Mesothelial cell of epicardium (in vitro differentiated cells): ENCODE measurements at places on chromosomes 4 and X. TPM values are rescaled to one million over a fixed set of nuclear protein-coding genes. Genes with fewer than 3 reads are reported as not detected.

TAF9B gene
- total RNA-seq: 14.6 to 15.9 TPM (median 15.7 TPM) in 3 replicates

CT45A5 gene
- total RNA-seq: not detected in 3 replicates

NSG1 gene
- 45.8 to 55.6 TPM (median 48.6 TPM) in 3 replicates for total RNA-seq

VCX3B gene
- total RNA-seq: not detected in 3 replicates

STPG2 gene
- total RNA-seq: 0.85 to 0.97 TPM (median 0.88 TPM) in 3 replicates

NAT8L gene
- 25.2 to 28.2 TPM (median 25.2 TPM) in 3 replicates for total RNA-seq

LRAT gene
- total RNA-seq: 20.3 to 23.3 TPM (median 22.9 TPM) in 3 replicates

TCEAL2 gene
- 0.80 to 1.4 TPM (median 1.4 TPM) in 3 replicates for total RNA-seq

NKX3-2 gene
- total RNA-seq: 1.3 to 1.4 TPM (median 1.3 TPM) in 3 replicates

SPP1 gene
- 23.9 to 33.3 TPM (median 30.3 TPM) in 3 replicates for total RNA-seq

IQCM gene
- 0.75 to 0.94 TPM (median 0.78 TPM) in 3 replicates for total RNA-seq

SLIT2 gene
- 155 to 168 TPM (median 156 TPM) in 3 replicates for total RNA-seq

COX7B2 gene
- total RNA-seq: not detected in 3 replicates

TFDP3 gene
- not detected in 3 replicates for total RNA-seq

- no peaks in the 10 kb centered on the region for H3K27me3 ChIP-seq
- peak overlapping the region; percentile 89 for H3K4me3 ChIP-seq
- peaks cover 9% of the 10 kb centered on the region for H3K4me1 ChIP-seq
- H3K36me3 ChIP-seq: no peaks in the 10 kb centered on the region
- peak overlapping the region; percentile 96 for H3K27ac ChIP-seq
- no peak for DNase-seq
Observed at GRCh38 chrX:65035446-65035770, 59.2 kb upstream of the ZC4H2 start.

DNA sequence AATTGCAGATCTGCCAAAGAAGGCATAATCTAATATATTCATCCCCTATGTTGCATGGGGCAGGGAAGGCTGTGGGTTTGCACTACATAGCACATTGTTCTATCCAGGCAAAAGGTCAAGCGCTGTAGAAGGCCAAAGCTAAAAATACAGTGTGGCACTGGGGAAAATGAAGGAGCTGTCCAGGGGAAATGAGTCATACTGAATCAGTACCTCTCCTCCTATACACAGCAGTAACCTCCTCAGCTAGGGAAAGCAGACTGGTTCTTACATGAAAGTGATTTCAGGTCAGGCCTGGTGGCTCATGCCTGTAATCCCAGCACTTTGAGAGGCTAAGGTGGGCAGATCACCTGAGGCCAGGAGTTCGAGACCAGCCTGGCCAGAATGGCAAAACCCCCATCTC is 31.0 kb upstream of the SLC25A4 start:
- DNase-seq: no peak
- no peak overlapping the region for H3K4me3 ChIP-seq
- peaks cover 2% of the 10 kb centered on the region for H3K27me3 ChIP-seq
- H3K27ac ChIP-seq: no peak overlapping the region
- H3K36me3 ChIP-seq: no peaks in the 10 kb centered on the region

DNA sequence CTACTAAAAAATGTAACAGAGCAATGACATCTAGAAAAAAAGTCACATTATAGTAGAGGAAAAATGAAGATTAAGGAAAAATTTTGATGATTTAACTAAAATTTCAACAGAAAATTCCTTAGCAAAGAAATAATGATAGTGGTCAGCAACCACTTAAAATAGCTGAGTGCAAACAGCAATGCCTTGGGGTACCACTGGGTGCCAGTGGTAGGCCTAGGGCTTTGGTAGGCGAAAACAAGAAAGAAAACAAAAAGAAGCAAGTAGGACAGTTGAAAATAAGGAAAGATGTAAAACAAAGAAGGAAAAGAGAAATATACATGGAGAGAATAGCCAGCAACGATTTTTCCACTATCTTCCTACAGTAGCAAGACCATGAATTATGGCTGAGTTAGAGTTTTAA is 313.5 kb upstream of the IRS4 start:
- no peaks in the 10 kb centered on the region for H3K36me3 ChIP-seq
- no peak for DNase-seq
- H3K4me1 ChIP-seq: no peaks in the 10 kb centered on the region
- no peaks in the 10 kb centered on the region for H3K27me3 ChIP-seq

- H3K4me1 ChIP-seq: peaks cover 7% of the 10 kb centered on the region
- no peak overlapping the region for H3K4me3 ChIP-seq
- H3K27me3 ChIP-seq: no peaks in the 10 kb centered on the region
- no peak for DNase-seq
Observed at GRCh38 chr4:158540125-158540907, 18.6 kb downstream of the RXFP1 start.

- H3K4me1 ChIP-seq: peaks cover 3% of the 10 kb centered on the region
- H3K4me3 ChIP-seq: no peak overlapping the region
- H3K27ac ChIP-seq: no peak overlapping the region
Observed at GRCh38 chr4:126899331-126899801, 733.4 kb upstream of the INTU start.

- H3K4me1 ChIP-seq: peaks cover 43% of the 10 kb centered on the region
- H3K27ac ChIP-seq: no peak overlapping the region
- H3K27me3 ChIP-seq: no peaks in the 10 kb centered on the region
- DNase-seq: no peak
- H3K36me3 ChIP-seq: peaks cover 5% of the 10 kb centered on the region
Observed at GRCh38 chrX:110008011-110008635, 5.2 kb downstream of the TMEM164 start.

- H3K4me1 ChIP-seq: peaks cover 17% of the 10 kb centered on the region
- no peak overlapping the region for H3K27ac ChIP-seq
- no peaks in the 10 kb centered on the region for H3K27me3 ChIP-seq
- no peak overlapping the region for H3K4me3 ChIP-seq
- no peaks in the 10 kb centered on the region for H3K36me3 ChIP-seq
- no peak for DNase-seq
Observed at GRCh38 chr4:79626611-79627010, 218.6 kb upstream of the GK2 start.

DNA sequence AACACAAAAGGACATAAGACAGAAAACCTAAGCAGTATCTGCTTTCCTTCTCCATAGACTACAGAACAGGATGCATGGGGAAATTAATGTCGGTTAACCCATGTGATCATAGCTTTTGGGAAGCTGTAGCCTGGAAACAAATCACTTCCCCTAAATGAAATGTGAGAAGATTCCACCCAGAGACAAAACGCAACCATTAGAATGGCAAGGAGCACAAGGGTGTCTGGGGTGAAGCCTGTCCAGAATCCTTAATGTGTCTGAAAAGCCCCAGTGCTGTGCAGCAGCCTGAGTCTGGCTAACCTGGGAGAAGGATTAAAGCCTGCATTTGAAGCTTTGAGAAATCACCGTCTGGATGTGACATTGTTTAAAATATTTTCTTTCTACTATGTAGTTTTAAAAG is 213.3 kb downstream of the ANKRD50 start:
- no peaks in the 10 kb centered on the region for H3K27me3 ChIP-seq
- no peak for DNase-seq
- H3K4me1 ChIP-seq: peaks cover 8% of the 10 kb centered on the region
- no peaks in the 10 kb centered on the region for H3K36me3 ChIP-seq
- no peak overlapping the region for H3K4me3 ChIP-seq
- H3K27ac ChIP-seq: no peak overlapping the region

DNA sequence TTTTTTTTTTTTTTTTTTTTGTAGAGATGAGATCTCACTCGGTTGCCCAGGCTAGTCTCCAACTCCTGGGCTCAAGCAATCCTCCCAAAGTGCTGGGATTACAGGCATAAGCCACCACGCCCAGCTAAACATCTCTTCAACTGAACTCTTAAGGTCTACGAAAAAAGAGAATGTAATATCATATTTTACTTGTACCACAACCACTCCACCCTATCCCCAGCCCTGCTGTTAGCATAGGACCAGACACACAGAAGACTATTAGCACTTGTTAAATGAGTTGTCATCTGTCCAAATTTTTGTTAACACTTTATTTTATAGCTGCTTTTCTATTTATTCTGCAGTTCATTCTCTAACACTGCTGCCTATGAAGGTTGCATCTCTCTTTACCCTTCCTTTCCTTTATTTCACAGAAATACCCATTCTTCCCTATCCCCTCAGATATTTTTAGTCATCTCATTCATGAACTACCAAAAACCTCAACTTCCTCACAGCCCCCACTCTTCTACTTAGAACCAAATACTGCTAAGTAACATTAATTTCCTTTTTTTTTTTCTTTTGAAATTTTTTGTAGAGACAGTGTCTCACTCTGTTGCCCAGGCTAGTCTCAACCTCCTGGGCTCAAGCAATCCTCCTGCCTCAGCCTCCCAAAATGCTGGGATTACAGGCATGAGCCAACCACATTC is 10.1 kb downstream of the SNX12 start:
- no peaks in the 10 kb centered on the region for H3K27me3 ChIP-seq
- H3K36me3 ChIP-seq: peaks cover 12% of the 10 kb centered on the region
- no peaks in the 10 kb centered on the region for H3K4me1 ChIP-seq
- DNase-seq: no peak
- no peak overlapping the region for H3K4me3 ChIP-seq

- no peak overlapping the region for H3K4me3 ChIP-seq
- H3K27me3 ChIP-seq: no peaks in the 10 kb centered on the region
- H3K36me3 ChIP-seq: peaks cover 5% of the 10 kb centered on the region
- no peaks in the 10 kb centered on the region for H3K4me1 ChIP-seq
- DNase-seq: no peak
Observed at GRCh38 chrX:149993989-149994388, 55.7 kb upstream of the EOLA2 start.

GRCh38 chr4:69104719-69105275 is 8.5 kb downstream of the UGT2B7 start:
- no peak for DNase-seq
- H3K27ac ChIP-seq: no peak overlapping the region
- H3K4me1 ChIP-seq: no peaks in the 10 kb centered on the region
- H3K27me3 ChIP-seq: no peaks in the 10 kb centered on the region
- H3K4me3 ChIP-seq: no peak overlapping the region
- H3K36me3 ChIP-seq: no peaks in the 10 kb centered on the region

DNA sequence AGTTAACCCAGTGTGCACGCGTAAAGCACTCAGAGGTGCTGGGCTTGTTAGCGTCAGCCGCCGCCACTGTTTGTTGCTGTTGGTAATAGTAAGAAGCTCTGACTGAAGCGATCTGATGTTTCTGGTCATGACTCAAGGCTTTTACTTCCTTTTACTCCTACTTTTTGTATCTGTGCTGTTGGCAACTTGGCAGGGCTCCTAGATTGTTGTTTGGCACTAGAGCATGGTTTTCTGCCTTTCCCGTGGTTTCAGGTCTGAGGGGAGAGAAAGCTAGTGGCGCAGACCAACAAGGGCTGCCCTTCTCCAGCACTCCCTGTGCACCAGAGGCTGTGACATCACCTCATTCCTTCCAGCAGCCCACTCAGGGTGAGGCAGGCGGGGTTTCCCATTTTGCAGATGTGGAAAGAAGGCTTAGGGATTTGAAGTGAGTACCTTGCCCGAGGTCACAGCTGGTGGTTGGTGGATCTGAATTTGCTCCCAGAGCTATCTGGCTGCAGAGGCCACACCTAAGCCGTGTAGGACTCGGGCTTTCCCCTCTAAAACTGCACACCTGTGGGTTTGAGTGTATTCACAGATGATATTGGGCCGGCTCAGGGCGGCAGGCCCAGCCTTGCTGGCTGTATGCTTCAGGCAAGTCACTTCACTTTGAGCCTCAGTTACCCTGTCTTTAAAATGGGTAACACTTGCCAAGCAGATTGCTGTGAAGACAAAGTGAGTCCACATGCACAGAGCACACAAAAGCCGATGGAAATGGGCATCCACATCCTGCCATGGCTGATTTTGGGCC is 51.2 kb upstream of the TADA2B start:
- no peak for DNase-seq
- H3K4me3 ChIP-seq: no peak overlapping the region
- H3K27me3 ChIP-seq: no peaks in the 10 kb centered on the region

- peaks cover 14% of the 10 kb centered on the region for H3K4me1 ChIP-seq
- H3K4me3 ChIP-seq: no peak overlapping the region
- DNase-seq: no peak
- H3K27ac ChIP-seq: no peak overlapping the region
- H3K36me3 ChIP-seq: peaks cover 8% of the 10 kb centered on the region
- no peaks in the 10 kb centered on the region for H3K27me3 ChIP-seq
Observed at GRCh38 chrX:108090491-108091263, 665 bp downstream of the PSMD10 start.

- DNase-seq: no peak
- no peak overlapping the region for H3K27ac ChIP-seq
- peaks cover 10% of the 10 kb centered on the region for H3K4me1 ChIP-seq
- no peak overlapping the region for H3K4me3 ChIP-seq
Observed at GRCh38 chr4:154368060-154368459, 123.5 kb downstream of the DCHS2 start.

DNA sequence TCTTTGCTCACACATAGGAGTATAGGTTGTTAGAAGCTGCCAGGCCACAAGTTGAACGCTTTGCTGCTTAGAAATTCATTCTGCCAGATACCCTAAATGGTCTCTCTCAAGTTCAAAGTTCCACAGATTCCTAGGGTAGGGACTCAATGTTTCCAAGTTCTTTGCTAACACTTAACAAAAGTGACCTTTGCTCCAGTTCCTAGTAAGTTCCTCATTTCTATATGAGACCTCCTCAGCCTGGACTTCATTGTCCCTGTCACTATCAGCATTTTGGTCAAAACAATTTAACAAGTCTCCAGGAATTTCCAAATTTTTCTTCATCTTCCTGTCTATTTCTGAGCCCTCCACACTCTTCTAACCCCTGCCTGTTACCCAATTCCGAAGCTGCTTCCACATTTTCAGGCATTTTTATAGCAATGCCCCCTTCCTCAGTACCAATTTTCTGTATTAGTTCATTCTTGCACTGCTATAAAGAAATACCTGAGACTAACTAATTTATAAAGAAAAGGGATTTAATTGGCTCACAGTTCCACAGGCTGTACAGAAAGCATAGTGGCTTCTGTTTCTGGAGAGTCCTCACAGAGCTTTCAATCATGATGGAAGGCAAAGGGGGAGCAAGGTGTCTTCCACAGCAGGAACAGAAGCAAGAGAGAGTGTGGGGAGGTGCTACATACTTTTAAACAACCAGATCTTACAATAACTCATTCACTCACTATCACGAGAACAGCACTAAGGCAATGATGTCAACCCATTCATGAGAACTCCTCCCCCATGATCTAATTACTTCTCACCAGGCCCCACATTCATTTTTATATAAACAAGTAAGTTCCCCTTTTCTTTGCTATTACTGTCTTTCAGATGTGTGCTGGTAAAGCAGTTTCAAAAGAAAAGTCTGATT is 11.5 kb upstream of the TLR1 start:
- H3K27me3 ChIP-seq: no peaks in the 10 kb centered on the region
- H3K36me3 ChIP-seq: no peaks in the 10 kb centered on the region
- H3K4me3 ChIP-seq: no peak overlapping the region
- H3K27ac ChIP-seq: no peak overlapping the region
- DNase-seq: no peak

DNA sequence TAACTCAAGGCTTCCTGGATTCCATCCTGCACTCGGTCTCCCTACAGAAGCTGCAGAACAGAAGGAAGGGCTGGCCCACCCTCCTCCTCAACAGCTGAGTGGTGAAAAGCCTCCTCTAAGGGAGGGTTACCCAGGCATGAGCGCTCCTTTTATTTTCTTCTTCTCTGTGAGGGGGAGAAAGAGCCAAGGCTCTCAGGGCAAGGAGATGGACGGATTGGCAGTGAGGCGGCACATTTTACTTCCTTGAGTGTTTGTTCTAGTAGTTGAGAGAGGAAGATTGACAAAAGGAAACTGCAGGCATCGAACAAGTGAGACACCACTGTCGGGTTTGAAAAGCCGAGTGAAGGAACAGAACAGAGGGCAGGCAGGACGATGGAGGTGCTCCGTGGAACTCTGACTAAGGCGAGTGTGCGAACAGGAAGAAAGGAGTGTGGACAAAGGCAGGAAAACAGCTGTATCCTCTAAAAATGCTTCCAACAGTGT is 38.4 kb upstream of the STS start:
- H3K4me1 ChIP-seq: peaks cover 21% of the 10 kb centered on the region
- no peak overlapping the region for H3K4me3 ChIP-seq
- no peak for DNase-seq
- H3K36me3 ChIP-seq: peaks cover 11% of the 10 kb centered on the region
- H3K27ac ChIP-seq: peak overlapping the region; percentile 57
